ENCODE measurements at places on chromosomes 4 and X.

GRCh38 chr4:26434030-26434639 lies 56.1 kb downstream of the CCKAR start:
- no peak for DNase-seq

GRCh38 chrX:2464677-2465166 lies 36.1 kb downstream of the DHRSX start:
- DNase-seq, result no peak

DNA sequence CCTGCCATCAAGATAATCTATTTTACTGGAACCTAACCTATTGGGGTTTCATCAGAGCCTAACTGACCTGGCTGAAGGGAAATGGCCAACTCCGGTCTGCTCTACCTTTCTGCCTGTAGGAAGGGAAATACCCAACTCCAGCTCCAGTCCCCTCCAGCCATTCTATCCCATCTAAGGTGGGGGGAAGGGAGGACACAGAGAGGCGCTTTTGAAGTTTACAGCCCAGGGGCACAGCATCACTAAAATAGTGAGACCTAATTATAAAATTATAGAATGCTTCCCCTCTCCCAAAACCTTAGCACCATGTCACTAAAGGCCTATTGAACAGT lies 27.8 kb upstream of the ACSL4 start:
- no peak for DNase-seq

DNA sequence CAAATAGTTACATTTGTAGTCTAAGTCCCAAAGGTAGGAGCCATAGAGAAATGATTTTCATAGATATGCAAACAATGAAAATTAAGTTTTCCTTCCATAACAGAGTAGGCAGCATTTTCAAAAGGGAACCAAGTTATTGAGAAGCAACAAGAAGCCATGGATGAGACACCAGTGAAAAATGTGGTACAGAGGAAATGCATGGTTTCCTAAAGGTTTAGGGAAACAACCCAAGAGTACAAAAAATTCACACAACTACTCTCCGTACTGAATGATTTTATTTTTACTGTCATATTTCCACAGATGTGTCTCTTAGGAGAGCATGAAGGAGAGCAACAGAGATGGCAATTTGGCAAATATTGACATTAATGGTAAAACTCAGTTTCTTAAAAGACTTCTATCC lies 1408.9 kb upstream of the PCDH7 start:
- DNase-seq, result no peak

- no peak for DNase-seq
Observed at GRCh38 chr4:152530600-152530999, 5.3 kb downstream of the FBXW7 start.

GRCh38 chr4:5033281-5033841 lies 14.1 kb upstream of the CYTL1 start:
- no peak for DNase-seq

GRCh38 chrX:97876697-97877407 lies 993.1 kb downstream of the RPA4 start:
- no peak for DNase-seq

GRCh38 chr4:55355555-55355954 lies 9.5 kb downstream of the SRD5A3 start:
- DNase-seq, result no peak

DNA sequence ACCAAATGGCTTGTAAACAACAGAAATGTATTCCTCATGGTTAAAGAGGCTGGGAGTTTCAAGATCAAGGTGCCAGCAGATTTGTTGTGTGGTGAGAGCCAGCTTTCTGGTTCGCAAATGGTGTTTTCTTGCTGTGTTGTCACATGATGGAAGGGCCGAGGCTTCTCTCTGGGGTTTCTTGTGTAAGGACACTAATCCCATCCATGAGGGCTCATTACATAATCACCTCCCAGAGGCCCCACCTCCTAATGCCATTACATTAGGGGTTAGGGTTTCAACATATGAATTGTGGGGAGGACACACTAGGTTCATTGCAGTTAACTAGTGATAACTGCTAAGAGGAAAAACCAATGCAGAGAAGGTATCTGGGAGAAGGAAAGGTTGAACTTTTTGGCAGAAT lies 103.5 kb upstream of the ENPEP start:
- DNase-seq, result no peak

Data from stimulated activated CD4-positive, alpha-beta T cell treated with anti-CD3 and anti-CD28 coated beads, Interleukin-1b, Interleukin-23, amount 100 ng/mL, for 1 hour (primary cell).